Neural crest cell (in vitro differentiated cells): ENCODE measurements at places on chromosomes 3 and 15. TPM values are rescaled to one million over a fixed set of nuclear protein-coding genes. Genes with fewer than 3 reads are reported as not detected.

Gene C3orf49
- not detected in 2 replicates for total RNA-seq

DNA sequence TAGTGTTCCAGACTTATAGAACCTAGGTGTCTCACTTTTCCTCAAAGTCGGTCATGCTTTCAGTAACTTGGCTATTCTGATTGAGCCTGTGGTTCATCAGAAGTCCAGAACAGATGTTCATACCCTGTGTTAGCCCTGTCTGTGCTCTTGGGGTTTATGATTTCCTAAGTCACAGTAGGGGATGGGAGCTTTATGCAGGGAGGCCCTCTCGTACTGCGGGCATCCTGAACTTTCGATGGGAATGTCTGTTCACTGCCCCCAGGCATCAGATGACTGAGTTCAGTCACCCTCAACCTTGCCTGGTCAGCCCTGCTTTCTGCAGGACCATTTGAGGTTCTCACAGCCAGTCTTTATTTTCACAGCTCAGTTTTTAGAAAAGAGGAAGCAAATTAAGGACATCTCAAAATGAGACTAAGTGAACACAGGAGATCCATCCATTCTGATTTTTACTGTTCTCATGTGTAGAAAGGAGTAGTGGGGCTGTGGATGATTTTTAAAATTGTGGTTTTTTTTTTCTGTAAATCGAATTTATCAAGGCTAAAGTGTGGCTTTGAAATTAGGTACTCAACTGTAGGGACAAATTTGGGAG lies 71.3 kb downstream of the CMTM8 start:
- H3K27me3 ChIP-seq, result no peaks in the 10 kb centered on the region
- H3K4me3 ChIP-seq, result no peak overlapping the region
- peaks cover 21% of the 10 kb centered on the region for H3K4me1 ChIP-seq
- no peak for DNase-seq
- H3K27ac ChIP-seq, result no peak overlapping the region

DNA sequence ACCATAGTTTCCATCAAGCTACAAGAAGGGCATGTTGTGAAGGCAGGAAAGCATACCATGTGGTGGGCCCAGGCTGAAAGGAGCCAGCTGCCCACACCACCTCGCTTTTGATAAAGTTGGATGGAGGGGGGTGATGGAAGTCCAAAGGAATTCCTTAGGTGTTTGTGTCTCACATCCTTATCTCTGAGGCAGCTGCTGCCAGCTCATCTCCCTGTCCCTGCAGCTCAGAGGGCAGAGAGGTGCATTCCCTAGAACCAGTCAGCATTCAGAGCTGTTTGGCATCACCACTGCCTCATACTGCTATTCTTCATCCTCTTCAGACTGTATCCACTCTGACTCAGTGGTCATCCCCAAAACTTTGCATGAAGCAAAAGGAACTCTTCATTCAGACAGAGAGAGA lies 141.5 kb upstream of the BFSP2 start:
- no peak for DNase-seq
- H3K4me1 ChIP-seq, result no peaks in the 10 kb centered on the region
- no peak overlapping the region for H3K4me3 ChIP-seq
- no peaks in the 10 kb centered on the region for H3K27me3 ChIP-seq
- no peak overlapping the region for H3K27ac ChIP-seq

Gene CRABP1
- 753 and 803 TPM in 2 replicates for total RNA-seq

DNA sequence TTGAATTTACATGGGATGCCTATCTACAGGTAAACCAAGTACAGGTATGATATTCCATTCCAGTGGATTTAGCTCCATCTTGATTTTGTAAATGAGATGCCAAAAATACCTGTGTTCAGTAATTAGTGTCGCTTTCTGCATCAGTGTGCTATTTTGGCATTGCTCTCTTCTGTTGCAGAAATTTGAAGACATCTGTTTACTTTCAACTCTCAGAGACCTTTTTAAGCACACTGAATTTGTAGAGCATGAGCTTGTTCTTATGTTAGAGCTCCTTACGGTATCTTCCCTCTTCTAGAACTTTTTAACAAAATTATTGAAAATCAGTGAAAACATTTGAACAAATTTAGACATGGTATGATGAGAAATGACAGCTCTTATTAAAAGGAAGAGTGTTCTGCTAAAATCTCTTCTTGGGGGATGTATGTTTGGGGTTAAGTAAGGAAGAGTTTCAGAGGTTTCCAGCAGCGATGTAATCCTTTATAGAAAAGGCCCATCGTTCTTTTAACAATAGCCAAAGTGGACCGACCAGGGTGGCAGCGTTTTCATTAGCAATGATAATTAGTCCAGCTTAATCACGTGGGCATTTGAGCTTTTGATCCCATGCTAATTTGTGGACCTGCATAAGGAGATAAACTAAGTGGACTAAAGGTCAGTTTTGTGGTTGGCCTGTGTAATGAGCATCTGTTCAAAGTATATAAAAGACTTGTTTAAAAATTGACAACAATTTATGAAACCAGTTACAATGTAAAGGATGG lies 385.4 kb downstream of the PTPRG start:
- H3K27ac ChIP-seq, result no peak overlapping the region
- H3K4me1 ChIP-seq, result peaks cover 28% of the 10 kb centered on the region
- H3K4me3 ChIP-seq, result no peak overlapping the region
- H3K27me3 ChIP-seq, result no peaks in the 10 kb centered on the region
- DNase-seq, result no peak

- H3K27ac ChIP-seq, result no peak overlapping the region
- no peak overlapping the region for H3K4me3 ChIP-seq
- no peak for DNase-seq
- H3K27me3 ChIP-seq, result no peaks in the 10 kb centered on the region
- peaks cover 40% of the 10 kb centered on the region for H3K4me1 ChIP-seq
Measured at GRCh38 chr15:95912728-95913127, 417.8 kb upstream of the NR2F2 start.

Gene OR4M2
- not detected in 2 replicates for total RNA-seq

Gene CPA3
- total RNA-seq, result not detected in 2 replicates

Gene NEK10
- total RNA-seq, result 1.6 and 2.7 TPM in 2 replicates
